Activated CD4-positive, alpha-beta T cell treated with anti-CD3 and anti-CD28 coated beads, Interleukin-2, amount 10 ng/mL, durations not matched to agents 7 days and 5 days (primary cell): ENCODE measurements at places on chromosomes 16 and 17. TPM values are rescaled to one million over a fixed set of nuclear protein-coding genes. Genes with fewer than 3 reads are reported as not detected.

Gene ADAM11
- 0.25 TPM for total RNA-seq

Gene CIAO3
- 39.9 TPM for total RNA-seq

Gene TERB1
- total RNA-seq, result 0.27 TPM

Gene ZNF205
- not detected for total RNA-seq

- no peak for DNase-seq
Measured at GRCh38 chr17:7355053-7355452, at the start of gene TMEM95. Gene TMEM95, plus strand, starts transcription at chr17:7355156. Its CDS starts 49 bp downstream, at chr17:7355205.

DNA sequence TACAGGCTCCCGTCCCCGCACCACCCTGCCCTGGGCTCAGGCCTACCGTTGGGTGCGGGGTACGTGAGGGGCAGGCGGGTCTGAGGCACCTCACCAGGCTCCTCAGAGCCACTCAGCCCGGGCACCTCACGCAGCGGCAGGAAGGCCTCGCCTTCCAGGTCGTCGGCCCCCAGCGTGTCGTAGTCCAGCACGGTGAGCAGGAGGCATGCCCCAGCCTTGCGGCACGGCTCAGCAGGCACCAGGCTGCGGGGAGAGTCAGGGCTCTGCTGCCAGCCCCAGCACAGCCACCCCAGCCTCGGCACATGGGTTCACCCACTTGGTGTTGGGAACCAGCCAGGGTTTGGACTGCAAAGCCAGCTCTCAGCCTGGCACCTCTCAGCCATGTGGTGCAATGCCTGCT lies 15.5 kb downstream of the UNC13D start:
- no peak for DNase-seq

GRCh38 chr16:49599281-49599680 lies 225.7 kb downstream of the C16orf78 start:
- DNase-seq, result no peak

- DNase-seq, result no peak
Measured at GRCh38 chr17:39939106-39939505, 11.6 kb downstream of the LRRC3C start.

- no peak for DNase-seq
Measured at GRCh38 chr17:30908717-30909420, 2.8 kb upstream of the TEFM start.

DNA sequence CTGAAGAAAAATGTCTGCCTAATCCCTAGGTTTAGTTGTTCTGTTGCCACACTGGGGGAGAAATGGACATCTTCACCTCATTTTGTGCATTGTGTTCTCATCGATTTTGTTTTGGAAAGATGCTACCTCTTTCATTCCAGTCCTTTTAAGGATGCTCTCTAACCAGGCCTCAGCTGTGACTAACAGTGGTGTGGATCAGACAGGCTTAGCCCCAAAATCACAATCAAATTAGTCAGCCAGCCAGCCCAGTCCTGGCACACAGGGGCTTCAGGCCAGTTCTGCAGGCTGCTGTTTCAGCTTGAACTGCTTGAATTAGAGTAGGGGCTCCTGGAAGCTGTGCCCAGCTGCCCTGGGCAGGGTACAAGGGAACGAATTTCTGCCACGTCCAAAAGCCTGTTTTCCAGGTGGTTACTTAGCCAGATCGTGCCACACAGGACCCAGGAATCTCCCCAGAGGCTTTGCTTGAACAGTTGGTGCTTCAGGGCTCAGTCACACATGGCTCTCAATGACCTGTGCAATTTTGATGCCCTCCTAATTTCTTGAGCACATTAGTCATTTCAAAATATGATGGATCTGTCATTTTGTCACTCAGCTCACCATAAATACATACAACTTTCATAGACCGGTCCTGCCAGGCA lies 60.7 kb downstream of the CLEC16A start:
- DNase-seq, result no peak

DNA sequence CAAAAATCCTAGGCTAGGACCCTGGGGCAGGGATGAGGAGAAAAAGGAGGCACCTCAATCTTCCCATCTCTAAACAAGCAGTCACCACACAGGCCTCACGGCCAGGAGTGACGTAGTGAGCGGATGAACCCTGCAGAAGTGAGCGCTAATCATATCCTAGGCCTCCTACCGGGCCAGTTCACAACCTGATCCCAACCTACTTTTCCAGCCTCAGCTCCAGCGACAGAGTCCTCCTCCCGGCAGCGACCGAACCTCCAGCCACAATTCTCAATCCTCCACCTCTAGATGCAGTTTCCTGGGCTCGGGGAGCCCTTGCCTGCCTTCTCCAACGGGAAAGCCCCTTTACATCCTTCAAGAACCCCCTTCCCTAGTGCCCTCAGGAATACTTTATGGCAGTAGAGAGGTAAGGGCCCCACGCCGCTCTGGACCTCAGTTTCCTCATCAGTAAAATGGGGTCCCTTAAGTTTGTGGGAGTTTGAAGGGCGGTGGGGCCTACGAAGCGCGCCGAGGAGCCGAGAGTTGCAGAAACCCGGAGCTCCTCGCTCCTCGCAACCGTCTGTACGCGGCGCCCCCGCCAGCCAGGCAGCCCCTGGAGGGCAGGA lies 1.4 kb downstream of the ZNF668 start:
- DNase-seq, result peak; percentile 41

GRCh38 chr17:57705921-57706695 lies 39.0 kb downstream of the CCDC182 start:
- no peak for DNase-seq

GRCh38 chr16:74622005-74622404 lies 15.1 kb upstream of the GLG1 start:
- no peak for DNase-seq

GRCh38 chr17:74769266-74769855 lies 6.8 kb downstream of the NAT9 start:
- no peak for DNase-seq

GRCh38 chr16:71853413-71853812 lies 7.6 kb downstream of the ATXN1L start:
- DNase-seq, result no peak
